Brain pericyte (primary cell): ENCODE measurements at places on chromosomes 3 and 15.
A peak's percentile ranks its signal among the peaks of the same experiment; 100 is the strongest.

DNA sequence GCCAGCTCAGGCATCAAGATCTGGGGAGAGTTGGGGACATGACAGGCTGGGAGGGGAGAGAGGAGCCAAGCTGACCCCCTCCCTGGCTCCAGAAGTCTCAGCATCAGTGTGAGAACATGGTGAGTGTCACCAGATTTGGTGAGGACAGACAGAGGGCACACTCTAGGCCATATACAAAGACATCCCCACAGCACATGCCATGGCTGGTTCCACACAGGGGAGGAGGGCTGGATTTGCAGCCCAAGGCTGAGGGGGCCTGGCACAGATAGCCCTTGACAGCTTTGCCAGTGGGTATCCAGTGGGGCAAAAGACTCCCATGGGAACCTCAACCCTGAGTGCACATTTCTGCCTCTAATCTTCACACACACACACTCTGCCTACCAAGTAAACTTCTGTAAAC lies 10.1 kb upstream of the ANKRD63 start:
- no peak for DNase-seq

DNA sequence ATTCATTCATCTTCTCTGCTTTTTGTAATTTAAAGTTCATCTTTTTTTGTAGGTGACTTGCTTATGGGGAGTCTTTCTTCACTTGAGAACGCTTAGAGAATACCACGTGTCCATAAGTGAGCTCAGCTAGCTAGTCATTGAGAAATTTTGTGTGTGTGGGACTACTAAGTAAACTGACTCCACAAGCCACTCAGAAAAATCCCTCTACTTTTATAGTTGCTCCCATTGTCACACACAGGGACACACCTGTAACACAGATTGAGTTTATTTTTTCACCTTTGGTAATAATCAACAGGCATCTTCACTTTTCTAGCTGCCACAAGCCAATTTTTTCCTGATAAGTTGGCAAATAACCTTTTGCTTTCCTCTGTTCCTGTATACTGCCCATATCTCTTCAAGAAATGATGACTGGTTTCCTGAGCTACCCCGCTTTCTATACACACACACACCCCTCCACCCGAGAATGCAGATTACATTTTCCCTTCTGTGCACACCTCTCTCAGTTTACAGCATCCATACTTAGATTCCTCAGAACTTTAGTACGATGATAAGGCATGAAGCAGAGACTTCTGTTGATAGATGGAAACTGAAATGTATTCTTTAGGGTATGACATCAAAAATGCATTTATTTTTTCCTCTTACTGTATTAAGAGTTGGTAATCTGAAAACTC lies 4.6 kb downstream of the TSC22D2 start:
- no peak for DNase-seq

- DNase-seq = no peak
Observed at GRCh38 chr3:10666621-10667020, 149.4 kb upstream of the SLC6A11 start.

DNA sequence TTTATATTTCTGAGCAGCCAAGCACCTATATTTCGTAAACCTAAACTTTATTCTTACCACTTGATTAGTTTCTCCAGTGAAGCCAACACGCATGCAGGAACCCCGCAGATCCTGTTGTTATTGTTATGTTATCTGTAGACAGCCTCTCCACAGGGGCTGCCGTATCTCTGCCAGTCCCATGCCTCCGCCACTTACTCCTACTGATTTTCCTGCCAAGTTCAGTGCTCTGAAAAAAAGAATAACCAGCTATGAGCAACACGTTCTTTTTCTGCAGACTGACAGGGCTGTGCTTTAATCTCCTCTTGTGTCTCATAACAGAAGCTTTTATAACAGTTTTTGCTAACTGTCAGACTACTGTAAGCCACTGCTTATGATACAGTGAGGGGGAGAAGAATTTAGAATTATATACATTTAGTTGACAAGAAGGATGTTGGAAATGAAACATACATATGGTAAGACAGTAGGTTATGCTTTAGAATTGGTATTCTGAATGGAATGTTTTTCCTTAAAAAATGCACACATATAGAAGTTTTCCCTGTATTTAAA lies 347.4 kb downstream of the SI start:
- peak; percentile 24 for DNase-seq

DNA sequence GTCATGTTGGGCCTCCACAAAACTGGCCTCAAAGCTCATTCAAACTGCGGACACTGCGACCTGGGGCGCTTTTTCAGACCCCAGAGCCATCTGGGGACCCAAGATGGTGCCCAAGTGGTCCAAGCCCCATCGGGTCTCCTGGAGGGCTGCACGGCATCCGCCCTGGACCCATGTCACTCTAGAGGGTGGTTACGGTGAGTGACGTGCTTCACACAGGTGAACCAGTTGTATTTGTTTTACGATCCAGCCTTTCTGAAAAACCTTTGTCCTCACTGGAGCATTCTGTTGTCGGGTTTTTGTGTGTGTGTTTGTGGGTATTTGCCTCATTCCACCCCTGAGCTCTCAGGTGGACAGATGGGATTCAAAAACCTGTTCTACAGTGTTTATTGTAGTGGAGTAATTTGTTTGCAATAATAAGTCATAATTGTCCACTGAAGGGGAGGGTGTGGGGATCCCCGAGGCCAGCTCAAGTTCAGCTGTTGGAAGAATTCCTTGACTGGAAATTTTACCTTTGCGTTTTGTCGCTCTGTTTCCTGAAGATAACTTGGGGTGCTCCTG lies 1.9 kb downstream of the SLC51A start:
- no peak for DNase-seq

- no peak for DNase-seq
Observed at GRCh38 chr15:70266412-70267121, 168.8 kb upstream of the TLE3 start.

DNA sequence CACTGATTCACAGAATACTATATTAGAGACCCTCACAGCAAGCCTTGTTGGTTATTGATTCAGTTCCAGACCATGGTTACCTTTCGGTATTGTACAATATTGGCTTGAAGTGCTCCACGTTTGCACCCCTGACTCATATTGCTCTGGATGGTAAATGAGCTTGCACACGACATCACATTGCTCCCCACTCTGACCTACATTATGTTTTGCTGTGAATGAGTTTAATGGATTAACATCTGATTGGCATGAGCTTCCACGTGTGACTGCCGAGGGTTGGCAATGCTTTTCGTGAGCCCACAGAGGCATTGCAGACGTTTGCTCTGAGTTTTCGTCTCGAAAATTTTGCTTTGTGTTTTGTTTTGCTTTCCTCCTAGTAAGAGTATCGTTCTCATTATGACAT lies 225.8 kb upstream of the ICE2 start:
- no peak for DNase-seq

DNA sequence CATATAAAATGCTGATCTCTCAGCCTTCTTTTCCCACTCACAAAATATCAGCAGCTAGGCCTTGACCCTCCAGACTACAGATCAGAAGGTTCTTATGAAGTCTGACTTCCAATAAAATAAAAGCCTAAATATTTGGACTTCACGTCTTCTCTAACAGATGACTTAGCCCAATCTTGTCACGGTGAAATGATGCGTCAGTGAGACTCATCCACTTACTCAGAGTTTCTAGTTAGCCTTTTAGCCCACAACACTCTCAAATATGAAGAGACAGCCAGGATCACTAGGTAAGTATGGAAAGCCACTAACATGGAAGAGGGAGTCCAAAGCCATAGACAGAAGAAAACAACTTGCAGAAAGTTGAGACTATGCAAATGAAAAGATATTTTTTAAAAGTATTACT lies 601.2 kb downstream of the PYDC2 start:
- DNase-seq = no peak

DNA sequence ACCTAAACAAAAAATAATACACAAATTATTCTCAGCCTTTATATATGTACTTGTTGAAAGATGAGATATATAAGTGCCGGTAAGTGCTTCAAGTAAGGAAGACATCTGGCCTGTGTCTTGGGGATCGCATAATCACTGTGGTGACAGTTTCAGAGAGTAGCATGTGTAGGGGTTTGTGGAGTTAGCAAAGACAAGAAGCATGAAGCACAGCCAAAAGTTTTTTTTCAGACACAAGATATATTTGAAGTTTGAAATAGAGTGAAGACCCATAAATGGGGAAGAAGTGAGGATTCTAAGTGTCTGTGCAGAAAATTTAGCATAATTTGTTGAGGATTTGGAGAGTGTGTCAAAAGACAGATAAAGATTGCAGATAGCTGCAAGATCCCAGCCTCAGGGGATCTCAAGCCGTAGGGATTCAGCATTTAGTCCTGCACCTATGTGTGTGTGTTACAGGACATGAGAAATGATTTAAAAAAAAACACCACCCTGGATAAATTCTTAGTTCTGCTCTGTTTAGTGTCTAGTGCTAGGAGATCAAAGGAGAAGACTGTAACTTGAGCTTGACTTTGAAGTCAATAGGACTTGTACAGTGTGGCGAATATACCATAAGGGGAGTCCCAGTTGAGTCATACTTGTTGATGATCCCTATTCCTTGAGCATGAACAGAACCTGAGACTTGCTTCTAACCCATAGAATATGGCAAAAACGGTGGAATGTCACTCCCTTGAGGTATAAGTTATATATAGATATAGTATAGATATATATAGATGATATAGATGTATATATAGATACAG lies 123.9 kb upstream of the GRM7 start:
- no peak for DNase-seq

DNA sequence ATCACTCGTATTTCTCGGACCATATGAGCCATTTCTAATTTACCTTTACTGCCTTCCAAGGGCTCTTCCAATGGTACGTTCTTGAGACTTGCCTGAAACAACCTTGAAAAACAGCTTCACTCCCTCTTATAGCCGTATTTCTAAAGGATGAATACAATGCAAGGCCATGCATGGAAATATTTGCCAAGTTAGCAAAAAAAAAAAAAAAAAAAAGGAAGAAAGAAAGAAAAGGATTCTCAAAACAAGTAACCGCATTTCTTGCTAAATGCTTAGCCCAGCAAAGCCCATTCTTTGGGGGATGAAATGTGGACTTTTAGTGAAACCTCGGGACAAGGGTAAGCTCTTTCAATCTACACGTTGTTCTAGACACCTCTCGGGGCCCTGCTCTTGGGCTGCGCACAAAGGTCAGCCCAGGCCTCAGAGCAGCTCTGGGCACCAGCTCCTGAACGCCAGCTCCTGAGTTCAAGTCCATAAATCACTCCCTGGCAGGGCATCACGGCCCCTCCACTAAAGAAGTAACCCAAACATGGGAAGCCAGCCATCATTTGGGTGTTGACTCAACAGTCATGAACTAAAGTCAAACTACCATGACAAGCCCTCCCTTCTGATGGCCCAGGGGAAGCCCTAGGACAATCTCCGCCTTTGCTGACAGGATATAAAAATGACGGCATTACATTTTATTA lies 132.7 kb downstream of the ADAMTS17 start:
- DNase-seq = no peak

- DNase-seq = no peak
Observed at GRCh38 chr3:50494126-50494525, 9.3 kb downstream of the CACNA2D2 start.

- no peak for DNase-seq
Observed at GRCh38 chr15:94205366-94205765, 26.0 kb upstream of the MCTP2 start.

DNA sequence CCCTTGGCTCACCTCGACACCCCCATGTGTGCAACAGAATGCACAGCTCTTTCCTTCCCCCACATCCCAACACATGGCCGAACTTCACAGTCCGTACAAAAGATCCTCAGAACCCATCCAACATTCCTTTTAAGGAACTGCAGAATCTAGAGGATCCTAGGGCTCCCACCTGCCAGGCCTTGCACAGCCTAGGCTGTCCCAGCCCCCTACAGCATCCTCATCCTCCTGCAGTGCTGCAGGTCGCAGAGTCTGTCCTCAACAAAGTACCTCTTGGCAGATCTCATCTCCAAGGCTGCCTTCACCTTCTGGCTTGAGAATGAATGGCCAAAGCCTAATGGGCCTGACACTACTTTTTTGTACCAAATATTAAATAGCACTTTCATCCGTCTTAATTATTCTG lies 19.8 kb downstream of the PRR23E start:
- DNase-seq = no peak

DNA sequence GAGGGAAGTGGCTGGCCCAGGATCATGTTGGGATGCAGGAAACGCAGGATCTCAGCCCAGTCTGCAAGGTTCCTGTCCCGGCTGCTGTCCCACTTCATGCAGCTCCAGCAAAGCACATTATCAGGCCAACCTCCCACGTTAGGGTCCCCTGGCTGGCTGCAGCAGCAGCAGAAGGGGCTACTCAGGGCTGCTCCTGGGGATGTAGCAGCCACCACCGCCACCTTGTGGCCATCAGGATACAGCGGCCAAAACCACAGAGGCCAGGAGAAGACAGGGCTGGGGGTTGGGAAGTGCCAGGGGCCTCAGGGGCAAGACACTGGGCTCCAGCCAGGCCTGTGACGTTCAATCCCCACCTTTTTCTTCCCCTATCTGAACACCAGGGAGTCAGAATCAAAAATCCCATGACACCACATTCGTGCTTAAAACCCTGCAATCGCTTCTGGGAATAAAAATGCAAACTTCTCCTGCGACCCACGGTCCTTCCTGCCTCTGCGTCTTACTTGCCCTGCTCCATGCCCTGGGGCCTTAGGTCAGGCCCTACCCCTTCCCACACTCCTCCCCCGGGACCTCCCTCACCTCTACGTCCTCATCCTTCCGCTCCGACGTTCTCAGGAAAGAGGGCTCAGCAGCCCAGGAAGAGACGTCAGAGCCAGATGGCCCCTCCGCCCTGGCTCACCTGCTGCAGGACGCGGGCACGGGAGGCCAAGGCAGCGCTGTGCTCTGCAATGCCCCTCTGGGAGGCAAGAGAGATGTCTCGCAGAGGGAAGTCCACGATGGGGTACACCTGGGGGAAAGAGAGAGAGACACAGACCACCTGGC lies 21.5 kb downstream of the SSUH2 start:
- no peak for DNase-seq

- DNase-seq = no peak
Observed at GRCh38 chr3:24389108-24390090, 105.3 kb downstream of the THRB start.

GRCh38 chr15:46366360-46367007 lies 731.7 kb downstream of the SQOR start:
- DNase-seq = no peak

GRCh38 chr15:39427705-39428104 lies 153.2 kb upstream of the THBS1 start:
- no peak for DNase-seq

DNA sequence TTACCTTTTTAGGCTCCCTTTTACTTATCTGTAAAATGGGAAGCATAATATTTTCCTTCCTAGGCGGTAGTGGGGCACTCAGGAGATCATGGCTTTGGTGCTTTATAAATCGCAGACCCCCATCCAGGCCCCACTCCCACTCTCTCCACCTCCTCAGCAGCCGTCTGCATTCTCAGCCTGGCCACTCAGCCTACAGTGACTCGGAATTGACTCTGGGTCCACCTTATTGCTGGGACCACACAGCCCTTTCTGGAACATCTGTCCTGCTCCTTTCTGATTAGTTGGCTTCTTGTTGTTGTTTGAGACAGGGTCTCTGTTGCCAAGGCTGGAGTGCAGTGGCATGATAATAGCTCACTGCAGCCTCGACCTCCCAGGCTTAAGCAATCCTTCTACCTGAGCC lies 76.5 kb downstream of the RPLP1 start:
- no peak for DNase-seq
